GM23338 (cell line): ENCODE measurements at places on chromosomes 7 and 10.

GRCh38 chr10:24370877-24371276, 161.9 kb downstream of the KIAA1217 start:
- DNase-seq = no peak

DNA sequence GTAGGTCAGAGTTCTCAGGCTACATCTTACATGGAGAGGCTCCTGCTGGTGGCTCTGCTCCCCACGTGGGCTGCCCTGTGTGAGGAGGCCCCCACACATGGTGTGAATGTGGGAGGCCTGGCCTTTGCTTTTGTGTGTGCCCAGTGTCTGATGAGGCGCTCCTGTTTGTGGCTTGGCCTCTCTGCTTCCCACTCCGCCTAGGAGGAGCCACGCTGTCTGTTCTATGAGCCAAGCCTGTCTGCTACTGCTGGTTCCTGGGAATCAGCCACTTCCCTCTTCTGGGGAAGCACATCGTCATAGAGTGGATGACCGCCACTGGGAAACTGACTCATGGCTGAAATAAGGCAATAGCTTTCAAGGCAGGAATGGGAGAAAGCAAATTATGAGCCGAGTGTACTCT, 87.1 kb downstream of the CYP26A1 start:
- no peak for DNase-seq

DNA sequence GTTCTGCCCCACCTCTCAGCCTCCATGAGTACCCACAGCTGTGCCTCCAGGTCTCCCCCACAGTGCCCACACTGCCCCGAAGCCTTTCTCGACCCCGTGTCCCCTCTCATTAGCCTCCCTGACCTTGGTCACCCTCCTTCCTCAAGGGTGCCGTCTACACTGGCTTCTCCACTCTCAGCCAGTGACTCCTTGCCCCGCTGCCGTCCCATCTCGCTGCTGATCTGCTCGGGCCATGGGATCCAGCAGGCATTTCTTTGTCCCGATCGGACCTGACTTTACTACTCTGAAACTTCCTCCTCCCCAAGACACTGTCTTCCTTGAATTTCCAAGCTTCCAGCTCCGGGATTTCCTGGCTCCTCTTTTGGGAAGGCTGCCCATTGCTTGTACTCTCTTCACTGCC, 31.3 kb downstream of the FKBP6 start:
- DNase-seq = no peak

DNA sequence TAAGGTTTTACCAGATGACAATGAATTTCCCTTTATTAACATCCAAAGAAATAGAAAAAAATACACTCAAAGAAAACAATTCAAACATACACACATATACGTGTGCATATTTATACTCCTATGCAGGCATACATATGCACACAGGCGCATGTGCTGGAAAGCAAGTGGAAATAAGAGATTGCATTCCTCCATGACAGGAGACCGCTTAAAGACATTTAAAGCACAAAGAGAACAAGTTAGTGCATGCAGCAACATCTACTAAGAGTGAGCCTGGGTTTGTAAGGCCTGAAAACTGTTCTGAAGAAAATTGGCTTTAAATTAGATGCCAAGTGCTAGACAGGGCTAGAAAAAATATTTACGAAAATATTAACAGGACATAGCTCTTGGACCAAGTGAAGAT, 40.1 kb upstream of the PPP1R17 start:
- DNase-seq = peak; percentile 47

DNA sequence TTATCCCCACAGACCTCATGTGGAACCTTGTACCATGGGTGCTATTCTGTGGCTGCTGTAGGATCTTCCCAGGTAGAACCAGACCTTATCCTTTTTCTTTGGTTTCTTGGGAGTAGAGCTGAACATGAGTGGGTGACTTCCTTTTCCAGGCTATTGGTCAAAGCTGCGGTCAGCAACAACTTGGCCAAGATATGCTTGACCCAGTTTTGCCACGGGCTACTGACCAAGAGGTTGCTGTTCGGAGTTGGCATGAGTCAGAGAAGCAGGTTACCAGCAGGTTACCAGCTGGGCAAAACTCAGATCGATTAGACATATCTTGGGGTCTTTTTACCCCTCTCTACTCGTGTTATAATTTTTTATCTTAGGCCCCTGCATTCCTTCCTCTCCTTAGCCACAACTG, 36.7 kb upstream of the HDAC9 start:
- DNase-seq = no peak
